ENCODE measurements at places on chromosomes 2 and 18.

DNA sequence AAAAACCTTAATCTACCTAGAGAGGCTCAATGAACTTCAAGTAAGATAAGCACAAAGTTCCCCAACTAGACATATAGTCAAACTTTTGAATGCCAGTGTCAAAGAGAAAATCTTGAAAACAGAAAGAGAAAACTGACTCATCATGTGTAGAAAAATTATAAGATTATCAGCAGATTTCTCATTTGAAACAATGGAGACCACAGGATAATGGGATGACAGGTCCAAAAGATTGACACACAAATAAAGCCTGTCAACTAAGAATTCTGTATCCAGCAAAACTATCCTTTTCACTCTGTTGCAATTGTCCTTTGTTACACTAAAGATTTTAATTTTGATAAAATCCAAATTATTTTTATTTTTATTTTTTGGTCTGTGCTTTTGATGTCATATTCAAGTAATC is 61.6 kb downstream of the COPS8 start:
- H3K4me3 ChIP-seq = no peak overlapping the region
- peaks cover 5% of the 10 kb centered on the region for H3K27me3 ChIP-seq
- H3K27ac ChIP-seq = no peak overlapping the region
- DNase-seq = no peak

DNA sequence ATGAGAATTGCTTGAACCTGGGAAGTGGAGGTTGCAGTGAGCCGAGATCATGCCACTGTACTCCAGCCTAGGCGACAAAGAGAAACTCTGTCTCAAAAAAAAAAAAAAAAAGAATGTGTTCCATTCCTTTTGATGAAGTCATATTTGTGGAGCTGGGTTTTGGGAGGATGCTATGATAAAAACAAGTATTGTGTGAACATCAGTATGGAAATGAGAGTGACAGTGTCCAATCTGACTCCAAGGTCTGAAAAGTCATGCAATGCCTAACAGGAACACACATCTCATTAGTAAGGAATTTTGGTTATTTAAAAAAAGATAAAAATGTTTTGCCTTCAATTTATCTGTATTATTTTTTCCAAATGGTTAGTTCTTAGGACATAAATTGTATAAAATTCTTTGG is 11.8 kb downstream of the GCFC2 start:
- H3K4me3 ChIP-seq = no peak overlapping the region
- peaks cover 34% of the 10 kb centered on the region for H3K36me3 ChIP-seq
- no peaks in the 10 kb centered on the region for H3K4me1 ChIP-seq
- no peaks in the 10 kb centered on the region for H3K27me3 ChIP-seq

DNA sequence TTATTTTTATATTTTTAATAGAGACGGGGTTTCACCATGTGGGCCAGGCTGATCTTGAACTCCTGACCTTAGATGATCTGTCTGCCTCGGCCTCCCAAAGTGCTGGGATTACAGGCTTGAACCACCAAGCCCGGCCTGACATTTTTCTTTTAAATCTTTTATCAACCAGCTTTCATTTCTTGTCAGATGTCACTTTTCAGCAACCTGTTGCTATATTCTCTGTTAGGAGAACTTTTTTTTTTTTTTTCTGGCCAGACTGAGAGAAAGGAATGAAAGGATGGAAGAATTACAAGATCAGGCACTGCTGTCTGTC is 146.3 kb downstream of the TGIF1 start:
- no peaks in the 10 kb centered on the region for H3K36me3 ChIP-seq
- H3K4me1 ChIP-seq = peaks cover 57% of the 10 kb centered on the region
- peak overlapping the region; percentile 99 for H3K27ac ChIP-seq
- no peaks in the 10 kb centered on the region for H3K27me3 ChIP-seq
- no peak for DNase-seq

- H3K4me3 ChIP-seq = no peak overlapping the region
- no peak overlapping the region for H3K27ac ChIP-seq
- no peak for DNase-seq
Measured at GRCh38 chr18:29154758-29155725, 978.1 kb upstream of the CDH2 start.
